ENCODE measurements at places on chromosomes 4 and X. TPM values are rescaled to one million over a fixed set of nuclear protein-coding genes. Genes with fewer than 3 reads are reported as not detected.

DNA sequence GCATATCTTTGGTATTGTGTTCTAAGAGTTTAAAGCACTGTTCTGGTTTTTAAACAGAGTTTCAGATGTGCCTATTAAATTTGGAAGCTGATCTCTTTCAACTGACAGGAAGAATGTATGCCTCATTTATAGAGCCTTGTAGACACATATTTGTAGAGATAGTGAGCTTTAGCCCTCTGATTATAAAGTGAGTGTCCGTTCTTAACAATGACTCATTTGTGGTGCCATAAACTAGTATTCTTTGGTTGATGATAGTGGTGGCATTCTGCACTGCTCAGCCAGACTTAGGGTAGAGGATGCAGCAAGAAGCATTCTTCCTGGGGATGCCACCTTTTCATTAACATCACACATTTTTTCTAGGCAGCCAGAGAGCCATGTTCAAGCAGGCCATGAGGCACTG lies 121.7 kb downstream of the TLL1 start:
- no peak overlapping the region for H3K27ac ChIP-seq
- H3K36me3 ChIP-seq: no peaks in the 10 kb centered on the region
- no peaks in the 10 kb centered on the region for H3K4me1 ChIP-seq

DNA sequence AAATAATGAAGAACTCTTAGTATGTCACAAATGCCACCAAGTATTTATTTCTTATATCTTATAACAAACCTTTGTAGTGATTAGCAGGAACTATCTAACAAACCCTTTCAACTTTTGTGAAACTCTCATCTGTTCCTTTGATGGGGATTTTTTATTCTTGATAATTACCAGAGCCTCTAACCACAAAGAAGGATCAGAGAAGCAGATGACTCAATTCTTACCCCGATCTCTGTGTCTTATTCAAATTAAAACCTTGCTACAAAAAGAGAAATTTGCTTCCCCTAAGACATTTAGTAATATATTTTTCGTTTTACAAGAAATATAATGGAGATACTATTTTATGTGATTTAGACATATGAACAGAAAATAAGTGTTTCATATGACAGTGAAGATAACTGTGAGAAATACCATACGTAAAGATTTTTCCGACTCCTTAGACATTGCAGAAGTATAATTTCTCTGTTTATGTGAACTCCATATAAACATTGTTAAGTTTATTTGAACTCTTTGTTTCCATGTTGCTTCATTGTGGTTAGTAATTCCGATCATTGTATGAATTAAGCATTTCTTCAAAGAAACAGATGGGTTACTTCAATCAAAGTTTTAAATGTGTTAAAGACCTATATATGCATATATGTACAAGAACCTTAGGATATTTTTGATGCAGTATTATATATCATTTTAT lies 205.4 kb downstream of the CFAP299 start:
- H3K36me3 ChIP-seq: no peaks in the 10 kb centered on the region
- no peak overlapping the region for H3K27ac ChIP-seq
- H3K4me1 ChIP-seq: no peaks in the 10 kb centered on the region
- DNase-seq: no peak
- H3K4me3 ChIP-seq: no peak overlapping the region

- no peaks in the 10 kb centered on the region for H3K36me3 ChIP-seq
- H3K27me3 ChIP-seq: no peaks in the 10 kb centered on the region
- no peaks in the 10 kb centered on the region for H3K4me1 ChIP-seq
- H3K27ac ChIP-seq: no peak overlapping the region
- H3K4me3 ChIP-seq: no peak overlapping the region
These were observed 48.4 kb downstream of the IDS start for GRCh38 chrX:149456476-149457245.

Gene RS1
- total RNA-seq: not detected

DNA sequence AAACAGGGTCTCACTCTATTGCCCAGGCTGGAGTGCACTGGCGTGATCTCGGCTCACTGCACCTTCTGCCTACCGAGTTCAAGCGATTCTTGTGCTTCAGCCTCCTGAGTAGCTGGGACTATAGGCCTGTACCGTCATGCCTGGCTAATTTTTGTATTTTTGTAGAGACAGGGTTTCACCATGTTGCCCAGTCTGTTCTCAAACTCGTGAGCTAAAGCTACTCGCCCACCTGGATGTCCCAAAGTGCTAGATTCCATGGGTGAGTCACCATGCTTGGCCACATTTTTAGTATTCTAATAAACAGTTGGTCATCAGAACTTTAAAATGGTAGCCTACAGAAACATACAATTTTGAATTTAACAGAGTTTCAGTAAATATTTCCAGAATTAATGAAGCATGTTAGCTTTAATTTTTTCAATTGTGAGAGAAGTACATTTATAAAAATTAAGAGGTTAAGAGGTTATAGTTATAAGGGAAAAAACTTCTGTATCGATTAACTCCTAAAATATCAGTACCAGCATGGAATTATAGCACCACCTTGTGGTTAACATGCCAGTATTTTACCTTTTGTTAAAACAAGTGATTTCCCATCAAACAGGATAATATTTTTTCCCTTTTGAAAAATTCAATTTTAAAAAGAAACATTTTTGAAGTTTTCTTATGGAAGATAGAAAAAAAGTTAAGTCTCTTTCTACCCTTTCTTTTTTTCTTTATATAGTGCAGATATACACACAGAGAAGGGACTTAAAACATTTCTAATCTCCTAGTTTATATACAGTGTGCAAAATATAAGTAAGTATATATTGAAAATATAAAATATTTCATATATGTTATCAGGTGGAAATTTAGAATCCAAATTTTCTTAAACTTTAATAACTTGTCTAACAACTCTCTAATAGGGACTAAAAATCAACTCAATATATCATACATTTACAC lies 35.4 kb downstream of the CEP44 start:
- no peak overlapping the region for H3K4me3 ChIP-seq
- no peak for DNase-seq
- H3K36me3 ChIP-seq: no peaks in the 10 kb centered on the region

DNA sequence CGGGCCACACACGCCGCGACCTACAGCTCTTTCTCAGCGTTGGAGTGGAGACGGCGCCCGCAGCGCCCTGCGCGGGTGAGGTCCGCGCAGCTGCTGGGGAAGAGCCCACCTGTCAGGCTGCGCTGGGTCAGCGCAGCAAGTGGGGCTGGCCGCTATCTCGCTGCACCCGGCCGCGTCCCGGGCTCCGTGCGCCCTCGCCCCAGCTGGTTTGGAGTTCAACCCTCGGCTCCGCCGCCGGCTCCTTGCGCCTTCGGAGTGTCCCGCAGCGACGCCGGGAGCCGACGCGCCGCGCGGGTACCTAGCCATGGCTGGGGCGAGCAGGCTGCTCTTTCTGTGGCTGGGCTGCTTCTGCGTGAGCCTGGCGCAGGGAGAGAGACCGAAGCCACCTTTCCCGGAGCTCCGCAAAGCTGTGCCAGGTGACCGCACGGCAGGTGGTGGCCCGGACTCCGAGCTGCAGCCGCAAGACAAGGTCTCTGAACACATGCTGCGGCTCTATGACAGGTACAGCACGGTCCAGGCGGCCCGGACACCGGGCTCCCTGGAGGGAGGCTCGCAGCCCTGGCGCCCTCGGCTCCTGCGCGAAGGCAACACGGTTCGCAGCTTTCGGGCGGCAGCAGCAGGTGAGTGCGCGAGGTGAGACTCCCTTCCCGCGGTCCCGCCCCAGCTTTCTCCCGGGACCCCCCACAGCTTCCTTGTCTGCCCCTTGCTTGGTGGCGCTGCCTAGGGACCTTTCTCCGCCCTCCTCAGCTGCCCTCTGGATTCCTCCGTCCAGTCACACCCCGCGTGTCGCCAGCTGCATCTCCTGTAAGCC lies 678 bp downstream of the BMP3 start:
- H3K27ac ChIP-seq: no peak overlapping the region
- no peaks in the 10 kb centered on the region for H3K36me3 ChIP-seq
- no peak for DNase-seq
- H3K27me3 ChIP-seq: no peaks in the 10 kb centered on the region
- H3K4me3 ChIP-seq: peak overlapping the region; percentile 57
- peaks cover 6% of the 10 kb centered on the region for H3K4me1 ChIP-seq

GRCh38 chr4:47837908-47838294 lies at the start of gene CORIN:
TSS of gene CORIN (minus strand) at chr4:47838067. CDS start at chr4:47837949, 118 bp downstream.
- no peaks in the 10 kb centered on the region for H3K27me3 ChIP-seq
- DNase-seq: no peak
- H3K36me3 ChIP-seq: no peaks in the 10 kb centered on the region
- H3K27ac ChIP-seq: no peak within 1 kb of the TSS

Gene PPID
- 12.0 TPM for total RNA-seq

Gene MAGEB2
- total RNA-seq: not detected

- no peak overlapping the region for H3K27ac ChIP-seq
- no peak for DNase-seq
- peaks cover 23% of the 10 kb centered on the region for H3K4me1 ChIP-seq
These were observed 66.3 kb downstream of the NBDY start for GRCh38 chrX:56795309-56795868.

- H3K4me3 ChIP-seq: no peak overlapping the region
- no peaks in the 10 kb centered on the region for H3K36me3 ChIP-seq
- H3K27ac ChIP-seq: no peak overlapping the region
- DNase-seq: peak; percentile 16
- H3K4me1 ChIP-seq: no peaks in the 10 kb centered on the region
- no peaks in the 10 kb centered on the region for H3K27me3 ChIP-seq
These were observed 16.2 kb upstream of the ZCCHC12 start for GRCh38 chrX:118807151-118808017.

Gene IL2
- 0.98 TPM for total RNA-seq

Gene SMARCA5
- 31.8 TPM for total RNA-seq

Gene PDE5A
- 15.7 TPM for total RNA-seq

Gene PARM1
- total RNA-seq: 23.7 TPM

Gene DUSP21
- total RNA-seq: not detected

Gene OTC
- not detected for total RNA-seq

Gene DNASE1L1
- 36.0 TPM for total RNA-seq

Gene POLN
- total RNA-seq: 7.3 TPM

- H3K27me3 ChIP-seq: no peaks in the 10 kb centered on the region
- no peak overlapping the region for H3K27ac ChIP-seq
- H3K4me3 ChIP-seq: no peak overlapping the region
- DNase-seq: no peak
These were observed 11.7 kb downstream of the CFAP97 start for GRCh38 chr4:185192059-185192458.

GRCh38 chrX:53356186-53356585 lies 66.3 kb downstream of the SMC1A start:
- no peak overlapping the region for H3K27ac ChIP-seq
- no peaks in the 10 kb centered on the region for H3K27me3 ChIP-seq
- H3K36me3 ChIP-seq: no peaks in the 10 kb centered on the region
- no peak overlapping the region for H3K4me3 ChIP-seq

Gene PSAPL1
- 0.22 TPM for total RNA-seq

DNA sequence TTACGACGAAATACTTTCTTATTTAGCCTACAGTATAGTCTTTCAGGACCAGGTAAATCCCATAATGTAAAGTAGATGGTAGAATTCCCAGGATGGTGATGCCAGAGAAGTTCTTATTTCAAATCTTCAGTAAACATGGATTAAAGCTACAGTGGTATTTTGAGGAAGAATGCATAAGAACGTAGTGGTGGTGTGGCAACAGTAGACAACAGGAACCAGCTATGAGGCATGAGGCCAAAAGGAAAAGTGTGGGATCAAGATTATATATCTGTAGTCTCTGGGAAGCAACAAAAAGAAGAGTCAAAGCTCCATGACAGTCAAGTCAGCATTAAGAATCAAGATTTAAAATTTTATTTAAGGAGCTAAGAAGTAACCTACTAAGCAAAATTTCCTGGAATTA lies 60.2 kb downstream of the METTL14 start:
- DNase-seq: no peak
- H3K27ac ChIP-seq: no peak overlapping the region
- no peak overlapping the region for H3K4me3 ChIP-seq
- H3K4me1 ChIP-seq: peaks cover 3% of the 10 kb centered on the region

- DNase-seq: no peak
- H3K36me3 ChIP-seq: no peaks in the 10 kb centered on the region
- H3K27ac ChIP-seq: no peak overlapping the region
- no peak overlapping the region for H3K4me3 ChIP-seq
- no peaks in the 10 kb centered on the region for H3K27me3 ChIP-seq
- no peaks in the 10 kb centered on the region for H3K4me1 ChIP-seq
These were observed 5.7 kb downstream of the GUCY1A1 start for GRCh38 chr4:155672342-155672741.

DNA sequence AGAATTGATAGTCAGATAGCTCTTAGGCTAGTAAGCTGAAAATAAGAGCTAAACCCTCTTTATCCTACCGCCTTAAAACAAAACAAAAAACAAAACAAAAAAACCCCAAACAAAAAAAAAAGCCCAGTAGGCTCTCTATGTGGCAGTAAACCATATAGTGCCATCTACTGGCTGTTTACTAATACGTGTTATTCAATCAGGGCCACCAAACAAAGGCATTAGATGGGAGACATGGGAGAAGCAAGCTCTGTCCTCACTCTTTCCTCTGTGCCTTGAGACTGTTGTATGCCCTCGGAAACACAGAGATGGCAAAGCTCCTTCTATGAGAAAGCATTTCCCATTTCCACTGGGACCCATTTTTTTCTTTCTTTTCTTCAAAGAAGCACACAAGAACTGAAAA lies 148.8 kb upstream of the MID1 start:
- no peaks in the 10 kb centered on the region for H3K36me3 ChIP-seq
- H3K4me3 ChIP-seq: no peak overlapping the region
- no peak for DNase-seq
- peak overlapping the region; percentile 67 for H3K27ac ChIP-seq

DNA sequence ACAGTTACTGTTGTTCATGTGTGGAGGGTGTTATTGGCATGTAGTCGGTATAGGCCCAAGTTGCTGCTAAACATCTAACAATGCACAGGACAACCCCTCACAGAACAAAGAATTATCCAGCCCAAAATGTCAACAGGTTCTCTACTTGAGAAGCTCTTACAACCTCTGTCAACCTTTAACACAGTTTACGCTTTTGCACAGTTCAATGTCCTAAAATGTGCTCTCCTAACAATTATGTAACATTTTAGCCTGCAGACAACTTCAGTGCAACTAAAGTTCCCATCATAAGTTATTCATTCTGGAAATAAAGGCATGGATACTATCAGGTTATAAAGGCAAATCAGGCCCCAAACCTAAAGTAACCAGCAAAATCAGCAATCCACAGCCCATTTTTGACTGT lies 66.2 kb downstream of the ASB9 start:
- no peaks in the 10 kb centered on the region for H3K4me1 ChIP-seq
- DNase-seq: no peak
- H3K27me3 ChIP-seq: no peaks in the 10 kb centered on the region

DNA sequence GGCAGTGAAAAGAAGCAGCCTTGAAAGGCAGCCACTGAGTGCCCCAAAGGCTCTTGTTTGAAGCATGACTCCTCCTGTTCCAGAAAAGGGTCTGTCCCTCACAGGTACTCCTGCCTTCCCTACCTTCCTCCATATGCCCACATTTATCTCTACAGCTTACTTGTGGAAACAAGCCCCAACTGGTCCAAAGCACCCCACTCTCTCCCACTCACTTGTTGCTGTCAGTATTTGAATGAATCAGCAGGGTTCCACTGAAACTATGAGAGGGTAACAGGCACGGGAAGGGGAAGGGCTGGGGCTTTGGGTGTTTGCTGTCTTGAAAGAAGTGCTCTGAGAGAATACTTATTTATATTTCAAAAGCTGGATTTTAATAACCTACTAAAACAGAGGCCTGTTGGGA lies 34.9 kb downstream of the GPR143 start:
- no peaks in the 10 kb centered on the region for H3K4me1 ChIP-seq
- no peak for DNase-seq
- H3K27me3 ChIP-seq: no peaks in the 10 kb centered on the region

Data from tibial nerve (tissue), 4 donors.